Common myeloid progenitor, CD34-positive (primary cell): ENCODE measurements at places on chromosomes 4 and X.
A peak's percentile ranks its signal among the peaks of the same experiment; 100 is the strongest.

GRCh38 chr4:1784789-1785591 is 8.1 kb upstream of the FGFR3 start:
- no peak for DNase-seq

DNA sequence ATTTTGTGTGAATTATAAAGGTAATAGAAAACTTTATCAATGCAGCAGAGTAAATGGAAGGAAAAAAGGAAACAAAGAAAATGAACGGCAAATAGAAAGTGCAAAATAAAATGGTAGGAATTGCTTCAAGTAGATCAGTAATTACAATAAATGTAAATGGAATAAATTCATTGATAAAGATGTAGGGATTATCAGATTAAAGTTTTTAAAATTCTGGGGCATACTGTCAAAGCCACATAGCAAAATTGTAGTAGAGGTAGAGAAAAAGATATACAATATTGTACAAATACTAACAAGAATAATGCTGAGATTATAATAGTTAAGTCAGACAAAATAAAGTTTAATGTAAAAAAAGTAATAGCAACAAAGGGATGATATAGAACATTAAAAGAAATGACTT is 94.7 kb downstream of the SMIM20 start:
- no peak for DNase-seq

- DNase-seq = no peak
Observed at GRCh38 chrX:10519761-10520160, 100.6 kb downstream of the MID1 start.

DNA sequence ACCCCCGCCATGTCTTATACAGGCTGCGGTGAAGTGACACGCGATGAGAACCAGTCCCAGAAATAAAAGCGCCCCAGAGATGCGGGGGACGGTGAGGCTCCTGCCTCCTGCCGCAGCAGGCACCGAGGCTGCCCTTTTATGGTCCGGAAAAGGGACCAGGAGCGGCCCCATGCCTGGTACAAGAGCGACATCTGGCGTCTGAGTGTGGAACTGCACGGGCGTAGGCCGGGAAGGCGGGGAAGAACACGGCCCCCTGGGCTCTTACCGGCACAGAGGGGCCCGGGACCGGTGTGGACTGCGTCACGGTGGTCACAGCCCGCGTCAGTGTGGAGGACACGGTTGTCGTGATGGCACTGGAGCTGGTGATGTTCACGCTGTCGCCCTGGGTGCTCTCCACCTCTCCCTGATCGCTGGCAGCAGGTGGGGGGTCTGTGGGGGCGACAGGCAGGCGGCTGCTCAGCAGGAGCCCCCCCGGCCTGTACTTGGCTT is 8.9 kb upstream of the RENBP start:
- DNase-seq = no peak

- no peak for DNase-seq
Observed at GRCh38 chrX:133726211-133726630, 259.2 kb downstream of the GPC3 start.

DNA sequence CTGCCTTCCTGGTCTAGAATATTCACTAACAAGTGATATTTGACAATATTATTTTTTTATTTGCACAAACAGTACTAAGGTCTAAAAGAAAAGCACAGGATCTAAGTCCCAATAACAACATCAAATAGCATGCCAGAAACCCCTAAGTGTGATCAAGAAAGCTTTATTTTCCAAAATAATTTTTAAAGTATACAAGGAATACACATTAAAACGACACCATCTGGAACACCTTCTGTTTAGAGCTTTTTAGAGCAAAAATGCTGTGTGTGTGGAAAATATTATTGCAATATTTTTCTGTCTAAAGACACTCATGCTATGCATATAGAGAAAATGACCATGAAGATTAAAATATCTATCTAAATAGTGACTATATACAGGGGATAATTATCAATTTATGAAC is 103.1 kb downstream of the ARAP2 start:
- no peak for DNase-seq

GRCh38 chr4:83569429-83569828 is 33.5 kb downstream of the GPAT3 start:
- DNase-seq = no peak

DNA sequence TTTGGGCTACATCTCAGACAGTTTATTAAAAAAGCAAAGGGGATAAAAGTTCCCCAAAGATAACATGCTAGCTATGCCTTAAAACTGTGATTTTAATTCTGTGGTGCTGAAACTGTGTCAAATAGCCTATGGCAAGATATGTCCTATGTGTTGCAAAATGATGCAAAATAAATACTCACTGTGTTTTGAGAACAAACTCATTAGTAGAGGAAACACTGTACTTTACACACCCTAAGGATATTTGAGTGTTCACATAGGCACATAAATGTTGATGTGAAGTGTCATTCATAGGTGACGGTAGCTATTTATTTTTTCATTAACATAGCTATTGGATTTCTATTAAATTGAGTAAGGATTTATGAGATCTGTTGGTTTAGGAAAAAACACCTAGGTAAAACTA is 351.9 kb downstream of the FAT4 start:
- no peak for DNase-seq

GRCh38 chrX:33188881-33189280 is 22.5 kb downstream of the DMD start:
- DNase-seq = no peak

GRCh38 chr4:145795521-145795920 is 115.6 kb downstream of the C4orf51 start:
- DNase-seq = peak; percentile 41

- peak; percentile 27 for DNase-seq
Observed at GRCh38 chrX:139924069-139924695, 8.7 kb downstream of the ATP11C start.

DNA sequence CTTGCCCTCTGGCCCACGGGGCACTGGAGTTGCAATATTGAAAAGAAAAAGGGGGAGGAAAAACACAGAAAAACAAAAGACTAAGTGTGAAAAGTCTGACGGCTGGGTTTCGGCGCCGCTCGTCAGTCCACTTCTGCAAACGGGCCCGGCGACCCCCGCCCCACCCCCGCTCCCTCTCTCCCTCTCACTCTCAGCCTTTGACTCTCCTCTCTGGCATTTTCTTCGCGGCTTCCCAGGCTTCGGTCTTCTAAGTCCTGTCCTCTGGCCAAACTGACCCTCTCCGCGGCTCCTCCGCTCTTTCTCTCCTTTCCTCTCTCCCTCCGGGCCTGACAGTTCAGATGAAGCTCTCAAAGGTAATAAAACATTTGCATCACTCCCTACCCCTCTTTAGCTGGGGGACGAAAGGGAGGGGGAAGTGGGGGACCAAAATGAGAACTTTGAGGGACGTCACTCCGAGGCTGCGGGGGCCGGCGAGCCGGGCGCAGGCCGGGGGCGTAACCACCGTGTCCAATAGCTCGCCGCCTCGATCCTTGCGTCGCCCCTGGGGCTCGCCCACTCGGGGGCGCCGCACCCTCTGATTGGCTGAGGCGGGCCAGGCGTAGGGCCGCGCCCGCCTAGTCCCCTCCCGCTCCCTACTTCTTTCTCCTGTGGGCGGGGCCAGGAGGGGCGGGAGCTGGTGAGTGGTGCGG is at the start of gene NKX6-1:
Gene NKX6-1 (minus strand): TSS at position 358 of the 689 bp plus-strand sequence. CDS start 1,064 bp downstream, outside the sequence.
- peak; percentile 79 for DNase-seq

DNA sequence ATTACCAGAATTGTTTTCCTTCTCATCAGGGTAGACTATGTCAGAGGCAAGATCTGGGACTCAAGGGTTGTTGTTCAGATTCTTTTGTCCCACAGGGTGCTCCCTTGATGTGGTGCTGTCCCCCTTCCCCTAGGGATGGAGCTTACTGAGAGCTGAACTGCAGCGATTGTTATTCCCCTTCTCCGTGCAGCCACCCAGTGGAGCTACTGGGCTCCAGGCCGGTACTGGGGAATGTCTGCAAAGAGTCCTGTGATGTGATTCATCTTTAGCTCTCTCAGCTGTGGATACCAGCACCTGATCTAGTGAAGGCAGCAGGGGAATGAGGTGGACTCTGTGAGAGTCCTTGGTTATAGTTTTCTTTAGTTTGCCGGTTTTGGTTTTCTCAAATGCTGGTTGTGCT is 247.4 kb upstream of the HAND2 start:
- DNase-seq = no peak

DNA sequence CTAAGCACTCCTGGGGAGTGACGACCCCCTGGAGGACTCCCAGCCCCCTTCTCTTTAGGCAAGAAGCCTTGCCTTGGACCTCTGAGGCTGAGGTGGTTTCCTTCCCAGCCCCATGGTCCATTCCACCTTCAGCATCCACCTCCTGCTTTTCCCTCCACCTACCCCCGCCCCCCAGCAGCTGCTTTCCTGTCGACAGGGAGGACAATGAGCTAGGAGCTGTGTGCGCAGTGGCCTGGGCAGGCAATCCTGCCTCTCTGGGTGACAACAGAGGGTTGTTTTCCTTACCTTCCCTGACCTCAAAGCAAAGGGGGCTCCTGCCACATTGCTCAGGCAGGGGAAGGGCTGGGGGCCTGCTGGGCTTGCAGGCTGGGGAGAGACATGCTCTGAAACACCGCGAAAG is 123.5 kb downstream of the BCOR start:
- no peak for DNase-seq
